NCI-H510A (cell line): ENCODE measurements at places on chromosomes 3 and 15.

- DNase-seq = no peak
Measured at GRCh38 chr3:99856437-99857220, 39.0 kb downstream of the CMSS1 start.

DNA sequence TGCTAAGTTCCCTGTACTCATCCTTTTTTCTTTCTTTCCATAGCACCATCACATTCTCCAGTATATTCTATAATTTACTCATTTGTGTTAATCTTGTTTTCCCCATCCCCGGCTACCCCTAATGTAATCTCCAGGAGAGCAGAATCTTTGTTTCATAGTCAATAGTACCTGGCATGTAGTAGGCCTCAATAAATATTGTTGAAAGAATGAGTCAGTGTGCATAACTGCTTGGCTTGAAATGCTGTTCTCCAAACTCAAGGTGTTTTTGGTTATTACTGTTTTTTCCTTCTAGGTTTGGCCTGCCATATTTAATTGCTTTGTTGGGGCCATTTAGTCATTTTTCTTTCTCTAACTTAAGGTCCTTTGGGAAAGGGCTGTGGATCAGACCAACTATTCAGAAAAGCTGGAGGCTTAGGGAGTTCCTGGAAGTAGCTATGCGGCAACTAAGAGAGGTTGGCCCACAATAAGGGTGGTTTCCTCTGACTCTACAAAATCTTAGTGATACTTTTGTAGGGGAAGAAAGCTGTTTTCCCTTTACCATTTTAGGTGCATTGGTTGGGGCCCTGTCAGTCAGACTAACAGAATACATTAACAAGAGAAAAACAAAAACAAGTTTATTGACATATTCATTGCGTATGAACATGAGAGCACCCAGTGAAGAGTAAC is 28.4 kb downstream of the KAT2B start:
- no peak for DNase-seq

- DNase-seq = peak; percentile 41
Measured at GRCh38 chr15:52208306-52208946, 17.2 kb upstream of the GNB5 start.

- DNase-seq = no peak
Measured at GRCh38 chr3:112351823-112352222, 18.9 kb downstream of the CD200 start.

- no peak for DNase-seq
Measured at GRCh38 chr15:41933771-41934170, 38.6 kb downstream of the EHD4 start.

DNA sequence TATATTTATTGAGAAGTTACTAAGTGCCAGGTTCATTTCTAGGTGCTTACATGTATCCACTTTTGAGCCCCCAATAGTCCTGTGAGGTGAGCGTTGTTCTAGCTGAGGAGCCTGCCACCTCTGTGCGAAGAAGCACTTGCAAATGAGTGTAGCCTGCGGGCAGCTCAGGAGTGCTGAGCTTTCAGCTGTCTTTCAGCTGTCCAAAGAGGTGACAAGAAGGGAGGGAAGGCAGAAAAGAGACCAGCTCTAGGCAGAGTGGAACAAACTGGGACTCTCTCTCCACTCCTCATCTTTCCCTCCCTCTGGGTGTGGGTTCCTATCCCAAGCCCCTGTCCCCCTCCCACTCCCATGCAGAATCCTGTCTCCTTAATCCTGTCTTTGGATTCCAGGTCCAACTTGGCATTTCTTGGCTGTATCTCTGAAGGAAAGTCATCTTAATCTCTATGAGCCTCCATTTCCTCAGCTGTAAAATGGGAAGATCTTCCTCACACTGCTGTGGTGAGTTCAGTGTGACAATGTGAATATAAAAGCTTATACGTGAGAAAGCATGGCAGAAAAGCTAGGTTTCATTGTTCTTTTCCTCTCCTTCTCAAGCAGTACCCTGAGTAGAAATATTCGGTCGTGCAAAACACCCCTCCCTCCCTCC is 6.7 kb upstream of the SRP14 start:
- DNase-seq = no peak

- DNase-seq = no peak
Measured at GRCh38 chr15:58556541-58556940, 124.8 kb downstream of the LIPC start.

DNA sequence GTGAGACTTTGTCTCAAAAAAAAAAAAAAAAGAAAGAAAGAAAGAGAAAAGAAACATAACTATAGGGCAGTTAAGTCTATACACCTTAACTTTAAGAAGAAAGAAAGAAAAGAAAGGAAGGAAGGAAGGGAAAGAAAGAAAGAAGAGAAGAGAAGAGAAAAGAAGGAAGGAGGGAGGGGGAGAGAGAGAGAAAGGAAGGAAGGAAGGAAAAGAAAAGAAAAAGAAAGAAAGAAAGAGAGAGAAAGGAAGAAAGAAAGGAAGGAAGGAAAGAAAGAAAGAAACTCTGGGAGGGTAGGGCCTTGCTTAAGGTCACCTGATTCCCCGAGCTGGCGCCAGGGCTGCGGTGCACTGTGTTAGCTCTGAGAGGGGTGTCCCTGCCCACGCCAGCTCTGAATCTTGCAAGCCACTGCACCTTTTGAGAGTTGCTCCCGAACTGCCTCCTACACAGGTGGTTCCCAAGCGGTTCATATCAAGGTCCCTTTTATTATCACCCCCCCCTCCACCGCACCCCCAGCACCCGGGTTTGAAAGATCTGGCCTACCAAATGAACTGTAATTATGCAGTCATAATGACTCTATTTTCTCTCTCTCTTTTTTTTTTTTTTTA is 39.2 kb upstream of the VPS8 start:
- DNase-seq = no peak

- no peak for DNase-seq
Measured at GRCh38 chr3:39753391-39753790, 56.0 kb upstream of the MYRIP start.

- DNase-seq = no peak
Measured at GRCh38 chr3:172129850-172130716, 90.7 kb downstream of the FNDC3B start.

DNA sequence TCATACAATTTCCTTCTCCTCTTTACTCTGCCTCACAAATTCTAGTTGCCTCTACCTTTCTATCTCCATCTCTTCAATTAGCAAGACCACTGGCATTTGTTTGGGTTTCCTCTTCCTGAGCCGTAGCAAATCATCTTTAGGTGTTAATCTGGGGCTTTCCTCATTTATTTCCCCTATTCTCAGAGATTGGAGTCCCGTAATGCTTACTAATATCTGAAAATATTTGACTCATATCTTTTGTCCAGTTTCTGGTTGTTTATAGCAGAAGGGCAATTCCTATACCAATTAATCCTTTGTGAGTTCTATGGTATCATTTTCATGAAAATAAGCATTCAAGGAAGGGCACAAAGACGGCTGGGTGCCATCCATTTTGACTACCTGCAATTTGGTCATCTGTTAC is 103.7 kb downstream of the NR2E3 start:
- DNase-seq = no peak

- no peak for DNase-seq
Measured at GRCh38 chr15:99981839-99982658, 248.8 kb upstream of the LYSMD4 start.

GRCh38 chr15:83118291-83118827 is 10.9 kb downstream of the TM6SF1 start:
- DNase-seq = no peak

DNA sequence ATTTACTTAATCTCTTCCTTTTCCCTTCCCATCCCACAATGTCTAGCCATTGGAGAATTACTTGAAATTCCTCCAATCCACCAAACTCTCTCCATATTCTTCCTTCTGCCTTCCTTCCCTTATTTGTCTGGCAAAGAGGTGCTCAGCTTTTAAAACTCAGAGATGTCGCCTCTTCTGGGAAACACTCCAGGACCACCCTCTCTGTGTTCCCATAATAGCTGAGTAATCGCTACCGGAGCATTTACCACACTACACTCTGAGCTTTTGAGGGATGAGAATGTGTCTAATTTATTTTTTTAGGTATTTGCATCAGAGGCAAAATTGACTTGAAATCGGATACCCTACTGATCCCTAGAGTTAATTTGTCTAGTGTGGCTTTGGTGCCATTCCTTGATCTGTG is 245.7 kb upstream of the TPRG1 start:
- no peak for DNase-seq

GRCh38 chr3:13877911-13878280 is 2.0 kb downstream of the WNT7A start:
- no peak for DNase-seq

DNA sequence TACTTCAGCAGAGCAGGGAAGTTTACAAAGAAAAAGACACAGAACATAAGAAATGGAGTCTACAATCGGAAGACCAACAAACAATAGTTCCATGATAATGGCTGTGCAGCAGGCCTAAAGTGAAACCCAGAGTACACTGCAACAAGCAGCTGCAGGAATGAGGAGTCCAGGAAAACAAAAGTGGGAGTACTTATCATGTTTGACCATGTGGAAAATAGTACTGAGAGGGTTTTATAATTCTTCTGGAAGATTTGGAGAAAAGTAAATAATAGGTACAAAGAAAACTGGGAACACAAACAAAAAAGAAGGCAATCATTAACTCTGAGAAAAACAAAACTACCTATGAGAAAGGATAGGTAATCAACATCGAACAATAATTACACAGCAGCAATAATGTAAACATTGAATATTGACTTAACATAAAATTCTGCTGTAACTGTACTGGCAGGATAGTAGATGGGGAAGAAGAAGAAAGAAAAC is 87.5 kb downstream of the NEK10 start:
- no peak for DNase-seq

DNA sequence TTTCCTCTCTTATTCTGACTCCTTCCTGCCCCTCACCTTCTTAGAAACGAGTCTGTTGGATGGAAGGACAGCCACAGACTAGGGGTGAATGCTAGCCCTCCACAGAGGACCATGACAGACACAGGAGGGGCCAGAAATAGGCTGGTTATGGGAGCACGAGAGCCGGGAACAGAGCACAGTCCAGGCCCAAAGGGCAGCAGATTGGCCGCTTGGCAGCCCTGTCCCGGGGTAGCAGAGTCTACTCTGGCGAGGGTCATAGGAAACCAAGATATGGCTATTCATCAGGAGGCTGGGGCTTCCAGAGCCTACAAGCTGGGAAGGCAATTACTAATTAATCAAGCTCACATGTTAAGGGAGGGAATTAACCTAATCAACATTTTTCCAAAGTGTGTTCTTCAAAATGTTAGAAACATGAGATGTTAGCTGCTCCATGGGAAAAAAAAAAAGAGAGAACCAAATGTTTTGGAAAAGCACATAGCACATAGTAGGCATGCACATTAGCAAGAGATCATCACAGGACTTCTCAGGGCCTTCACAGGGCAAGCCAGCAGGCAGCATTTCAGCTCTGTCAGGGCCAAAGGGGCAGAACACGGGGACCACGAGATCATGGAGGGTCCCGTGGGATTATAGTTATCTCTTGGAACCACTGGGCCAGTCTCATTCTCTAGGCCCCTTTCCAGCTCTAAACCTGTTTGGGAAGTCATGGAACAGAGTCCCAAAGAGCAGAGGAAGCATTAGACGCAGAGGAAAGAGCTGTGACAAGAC is 13.3 kb downstream of the SEMA3G start:
- DNase-seq = no peak

- no peak for DNase-seq
Measured at GRCh38 chr3:38556640-38557358, 60.7 kb downstream of the EXOG start.

DNA sequence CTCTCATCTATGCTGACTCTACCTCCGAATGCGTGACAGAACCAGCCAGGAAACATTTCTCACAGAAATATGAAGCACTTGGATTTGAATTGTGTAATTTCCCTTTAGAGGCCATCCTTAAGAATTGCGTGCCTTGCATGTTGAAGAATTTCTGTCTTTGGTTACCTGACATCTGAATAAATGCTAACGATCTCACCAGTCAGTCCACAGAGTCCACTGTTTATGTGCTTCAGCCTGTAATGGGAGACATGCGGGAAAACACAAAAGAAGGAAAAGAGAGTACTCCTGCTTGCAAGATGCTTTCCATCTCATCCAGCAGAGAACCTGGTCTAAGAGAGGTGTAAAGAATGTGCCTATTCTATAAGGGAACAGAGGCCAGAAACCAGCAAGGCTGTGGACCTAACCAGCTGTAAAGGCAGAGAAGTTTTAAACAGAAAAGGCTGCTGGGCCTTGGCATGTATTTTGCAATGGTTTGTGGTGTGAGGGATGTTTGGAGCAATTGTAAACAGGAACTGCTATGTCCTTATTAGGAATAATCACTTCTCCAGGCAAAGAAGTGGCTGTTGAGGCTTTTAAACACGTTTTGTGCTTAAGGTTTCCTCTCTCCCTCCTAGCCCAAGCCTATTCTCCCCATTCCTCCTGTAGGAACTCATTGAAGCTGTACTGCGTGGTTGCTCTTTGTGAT is 36.4 kb upstream of the BOC start:
- no peak for DNase-seq

DNA sequence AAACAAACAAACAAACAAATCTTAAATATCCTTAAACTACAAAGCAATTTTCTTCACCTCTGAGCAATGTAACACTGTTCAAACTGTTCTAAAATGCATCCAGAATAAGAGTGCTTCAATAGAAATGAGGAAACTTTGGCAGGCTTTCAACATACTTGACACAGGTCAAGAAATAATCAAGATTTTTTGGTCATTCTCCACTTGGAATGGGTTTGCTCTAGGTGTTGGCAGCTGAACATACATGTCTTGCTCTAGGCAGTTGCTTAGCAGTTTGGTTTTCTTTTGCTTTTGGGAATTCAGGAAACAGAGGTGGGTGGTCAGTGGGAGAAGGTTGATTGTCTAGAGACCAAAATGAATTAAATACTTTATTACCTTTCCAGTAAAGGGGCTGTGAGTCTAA is 1.4 kb upstream of the LRRC3B start:
- no peak for DNase-seq

DNA sequence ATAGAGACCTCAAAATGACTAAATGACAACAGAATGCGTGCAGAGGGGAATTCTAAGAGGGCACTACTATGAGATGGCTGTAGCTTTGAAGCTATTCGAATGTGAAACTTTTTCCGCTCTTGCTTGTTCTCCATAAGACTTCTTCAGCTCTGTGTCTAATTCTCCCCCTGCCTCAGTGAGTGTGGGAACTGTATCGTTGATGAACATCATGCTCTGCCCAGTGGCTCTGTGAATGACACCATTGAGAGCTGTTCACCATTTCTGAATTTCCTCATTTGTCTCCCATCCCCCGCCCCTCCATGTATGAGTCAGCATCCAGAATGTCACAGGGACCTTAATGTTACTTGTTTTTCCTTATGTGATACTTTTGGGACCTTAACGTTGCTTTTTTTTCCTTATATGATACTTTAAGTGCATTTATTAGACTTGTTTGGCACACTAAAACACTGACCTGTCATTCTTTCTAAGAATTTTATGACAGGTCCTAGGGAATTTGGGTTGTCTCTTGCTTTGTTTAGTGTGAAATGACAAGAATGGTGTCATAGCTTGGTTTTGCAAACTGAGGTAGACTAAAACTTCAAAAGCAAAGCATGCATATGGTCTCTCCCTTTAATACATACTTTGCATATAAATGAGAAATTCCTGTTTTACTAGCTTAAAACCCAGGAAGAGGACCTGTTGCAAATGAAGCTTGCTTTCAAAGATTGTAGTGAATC is 99.6 kb downstream of the FNDC3B start:
- peak; percentile 14 for DNase-seq

GRCh38 chr3:174158674-174159073 is 700.5 kb upstream of the NAALADL2 start:
- DNase-seq = no peak
